ENCODE measurements at places on chromosomes 2 and 18.

DNA sequence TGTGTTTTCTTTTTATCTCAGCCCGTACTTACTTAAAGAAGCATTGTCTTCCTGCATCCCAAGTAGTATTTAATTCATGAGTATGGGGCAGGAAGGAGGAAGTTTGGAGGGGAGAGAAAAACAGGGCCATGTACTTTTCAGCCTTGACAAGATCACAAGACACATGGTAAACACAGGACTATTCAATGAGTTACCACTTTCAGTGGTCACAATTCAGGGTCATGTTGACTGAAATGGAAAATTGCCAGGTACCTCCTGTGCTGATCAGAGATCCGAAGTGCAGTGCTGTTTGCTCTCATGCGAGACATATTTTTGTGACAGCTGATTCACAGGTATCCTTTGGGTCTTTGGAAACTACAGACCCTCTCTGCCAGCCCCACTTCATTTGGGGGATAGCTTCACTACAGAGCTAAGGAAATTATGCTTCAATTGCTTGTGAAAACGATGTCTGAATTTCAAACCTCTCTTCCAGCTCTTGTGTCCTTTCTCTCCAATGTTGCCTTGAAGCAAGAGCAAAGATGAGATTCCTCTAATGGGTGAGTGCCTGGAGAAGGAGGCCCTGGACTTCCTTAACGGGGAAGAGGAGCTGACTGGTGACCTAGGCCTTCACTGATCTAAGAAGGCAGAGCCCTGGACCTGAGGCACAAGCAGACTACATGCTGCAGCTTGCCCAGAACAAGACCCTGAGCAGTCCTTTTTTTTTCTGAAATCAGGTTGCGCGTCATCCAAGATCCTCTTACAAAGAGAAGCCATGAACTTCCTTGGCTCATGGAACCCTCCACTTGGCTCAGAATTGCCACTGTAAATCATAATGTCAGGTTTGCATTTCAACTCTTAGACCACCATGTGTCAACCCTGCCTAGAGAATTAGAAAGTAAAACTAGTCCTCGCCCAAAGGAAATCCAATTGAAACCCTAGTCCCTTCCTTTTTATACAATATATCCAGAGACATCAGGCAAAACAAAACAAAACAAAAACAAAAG lies 44.1 kb downstream of the EVA1A start:
- no peak for DNase-seq

- no peak for DNase-seq
These were observed 146.3 kb upstream of the L3MBTL4 start for GRCh38 chr18:6561016-6561415.

DNA sequence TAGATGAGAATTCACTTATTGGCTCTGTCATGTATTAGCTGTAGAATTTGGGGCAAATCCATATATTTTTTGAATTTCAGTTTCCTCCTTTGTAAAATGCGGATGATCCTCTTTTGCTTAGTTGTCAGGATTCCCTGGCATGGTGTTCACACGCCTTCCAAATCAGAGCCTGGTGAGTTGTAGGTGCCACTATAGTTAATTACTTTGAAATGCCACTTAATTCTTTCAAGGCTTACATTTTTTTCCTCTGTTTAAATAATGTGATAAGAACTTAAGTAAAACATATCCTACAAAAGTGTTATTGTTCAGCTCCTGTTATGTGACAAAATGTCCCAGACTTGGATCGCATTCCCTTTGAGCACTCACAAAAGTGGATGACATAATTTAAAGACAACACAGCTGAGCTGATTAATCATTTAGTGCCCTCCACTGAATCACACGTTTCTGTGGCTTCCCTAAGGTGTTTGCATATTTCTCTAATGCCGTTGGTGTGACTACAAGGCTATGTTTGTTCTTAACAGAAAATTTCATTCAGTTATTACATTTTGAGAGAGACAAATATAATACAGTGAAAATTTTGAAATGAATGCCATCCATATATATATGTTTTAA lies 471.2 kb upstream of the CHST9 start:
- DNase-seq, result no peak

GRCh38 chr2:3738454-3738853 lies 35.1 kb downstream of the DCDC2C start:
- DNase-seq, result no peak

DNA sequence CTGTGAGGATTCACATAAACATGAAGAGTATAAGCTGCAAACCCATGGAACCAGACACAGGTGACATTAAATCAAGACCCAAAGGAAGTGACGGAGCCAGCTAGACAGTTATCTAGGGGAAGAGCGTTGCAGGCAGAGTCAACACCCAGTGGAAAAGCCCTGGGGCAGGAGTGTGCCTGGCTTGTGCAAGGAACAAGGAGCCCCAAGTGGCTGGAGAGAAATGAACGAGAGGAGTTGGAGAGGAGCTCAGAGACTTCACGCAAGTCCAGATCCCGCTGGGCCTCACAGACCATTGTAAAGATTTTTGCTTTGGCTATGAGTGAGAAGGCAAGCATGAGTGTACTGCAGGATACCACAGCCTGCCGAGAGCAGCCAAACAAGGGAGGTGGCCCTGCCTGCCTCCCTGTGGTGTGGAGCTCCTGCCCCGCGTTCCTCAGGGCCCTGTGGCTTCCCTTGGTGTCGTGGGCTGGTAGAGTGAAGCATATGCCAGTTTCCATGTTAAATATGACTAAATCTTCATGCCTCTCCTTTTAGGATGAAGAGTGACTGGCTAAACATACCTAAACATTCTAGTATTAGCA lies 88.2 kb downstream of the SP3 start:
- DNase-seq, result no peak

- DNase-seq, result no peak
These were observed 71.8 kb upstream of the ATL2 start for GRCh38 chr2:38448692-38449410.

- DNase-seq, result no peak
These were observed 21.3 kb upstream of the ALK start for GRCh38 chr2:29942711-29943110.
